ENCODE measurements at places on chromosomes 7 and 10.

GRCh38 chr10:129589546-129589945, 122.5 kb downstream of the MGMT start:
- DNase-seq: no peak

DNA sequence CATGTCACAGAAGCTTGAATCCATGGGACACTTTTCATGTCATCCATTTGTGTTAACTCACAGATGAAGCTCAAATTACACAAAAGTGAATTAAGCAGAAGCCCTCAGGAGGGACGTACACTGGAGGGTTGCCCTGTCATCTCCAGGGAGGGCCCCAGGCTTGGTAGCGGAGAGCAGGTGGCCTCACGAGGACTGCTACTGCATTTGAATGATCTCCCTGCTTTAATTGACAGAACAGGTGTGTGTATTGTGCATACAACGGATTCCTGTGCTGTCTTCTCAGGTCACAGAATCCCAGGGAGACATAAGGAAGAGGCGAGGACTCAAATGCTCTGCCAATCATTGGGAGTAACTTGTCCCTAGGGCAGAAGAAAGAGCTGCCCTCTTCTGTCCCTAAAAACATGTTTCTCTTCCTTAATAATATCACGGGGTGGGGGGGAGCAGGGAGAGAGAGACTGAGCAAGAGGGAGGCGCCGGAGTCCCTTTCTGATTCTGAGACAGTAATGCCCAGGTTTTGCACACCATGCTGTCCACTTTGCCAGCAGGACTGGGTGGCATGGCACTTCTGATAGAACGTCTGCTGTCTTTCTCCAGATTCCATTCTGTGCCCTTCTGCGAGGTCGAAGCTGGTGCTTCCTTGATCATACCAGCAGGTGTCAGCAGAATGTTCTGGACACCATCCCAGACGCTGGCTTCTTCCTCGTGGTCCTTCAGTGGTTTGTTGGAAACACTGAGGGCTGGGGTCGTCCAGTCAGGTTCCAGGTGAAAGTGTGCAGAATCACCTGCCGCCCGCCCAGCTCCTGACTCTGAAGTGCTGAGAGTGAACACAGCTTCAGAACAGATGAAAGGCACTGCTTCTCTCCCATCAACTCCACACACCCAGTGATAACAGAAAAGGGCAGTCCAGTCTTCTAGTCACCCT, 26.2 kb upstream of the RASGEF1A start:
- no peak for DNase-seq

- DNase-seq: peak; percentile 26
Observed at GRCh38 chr10:103196516-103196915, 3.4 kb upstream of the NT5C2 start.

DNA sequence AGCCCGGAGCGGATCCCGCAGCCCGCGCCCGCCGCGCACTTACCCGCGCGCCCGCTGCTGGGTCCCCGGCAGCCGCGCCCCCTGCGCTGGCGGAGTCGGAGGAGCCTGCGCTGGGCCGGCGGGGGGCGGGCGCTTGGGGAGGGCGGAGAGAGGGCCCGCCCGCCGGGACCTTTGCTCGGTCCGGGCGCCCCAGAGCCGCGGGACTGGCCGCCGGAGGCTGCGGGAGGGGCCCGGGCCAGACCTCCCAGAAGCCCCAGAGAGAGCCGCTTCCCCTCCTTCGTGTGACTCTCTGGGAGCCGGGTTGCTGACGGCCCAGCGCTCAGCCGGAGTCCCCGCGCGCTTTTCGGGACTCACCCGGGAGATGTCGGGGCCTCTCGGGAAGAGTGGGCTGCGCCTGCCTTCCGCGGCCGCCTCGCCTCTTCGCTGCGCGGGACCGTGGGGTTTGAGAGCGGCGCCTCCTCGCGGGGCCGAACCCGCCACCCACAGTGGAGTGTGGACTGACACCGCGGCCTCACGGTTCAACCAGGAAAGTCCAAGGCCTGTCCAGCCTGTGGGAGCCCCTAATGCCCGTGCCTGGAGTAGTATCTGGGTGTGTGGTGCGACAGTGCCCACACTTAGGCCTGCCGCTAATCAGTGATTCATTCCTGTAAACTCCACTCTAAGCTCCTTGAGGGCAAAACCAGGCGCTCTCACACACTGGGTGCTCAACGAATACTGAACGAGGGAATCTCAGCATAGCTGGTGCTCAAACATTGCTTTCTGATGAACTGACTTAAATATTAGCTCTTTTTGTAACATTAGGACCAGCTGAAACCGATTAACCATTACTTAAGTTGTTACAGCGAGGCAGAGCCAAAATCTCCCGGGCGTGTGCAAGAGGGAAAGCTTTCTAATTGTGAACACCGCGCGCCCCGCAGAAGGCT, at the start of gene GSDME:
GSDME (minus strand) TSS at position 112 of the 923 bp plus-strand sequence. CDS start 7,690 bp downstream, outside the sequence.
- DNase-seq: no peak

GRCh38 chr10:58818900-58819299, 306.2 kb downstream of the BICC1 start:
- no peak for DNase-seq

- DNase-seq: no peak
Observed at GRCh38 chr7:35714407-35714806, 19.5 kb upstream of the HERPUD2 start.

- no peak for DNase-seq
Observed at GRCh38 chr7:138584696-138585095, 116.5 kb downstream of the SVOPL start.
